ENCODE measurements at places on chromosomes 3 and 15. TPM values are rescaled to one million over a fixed set of nuclear protein-coding genes. Genes with fewer than 3 reads are reported as not detected.

- H3K27ac ChIP-seq: no peak overlapping the region
- no peak for DNase-seq
- H3K4me3 ChIP-seq: no peak overlapping the region
- no peaks in the 10 kb centered on the region for H3K36me3 ChIP-seq
- H3K4me1 ChIP-seq: no peaks in the 10 kb centered on the region
These were observed 6.5 kb upstream of the VILL start for GRCh38 chr3:37984051-37984450.

DNA sequence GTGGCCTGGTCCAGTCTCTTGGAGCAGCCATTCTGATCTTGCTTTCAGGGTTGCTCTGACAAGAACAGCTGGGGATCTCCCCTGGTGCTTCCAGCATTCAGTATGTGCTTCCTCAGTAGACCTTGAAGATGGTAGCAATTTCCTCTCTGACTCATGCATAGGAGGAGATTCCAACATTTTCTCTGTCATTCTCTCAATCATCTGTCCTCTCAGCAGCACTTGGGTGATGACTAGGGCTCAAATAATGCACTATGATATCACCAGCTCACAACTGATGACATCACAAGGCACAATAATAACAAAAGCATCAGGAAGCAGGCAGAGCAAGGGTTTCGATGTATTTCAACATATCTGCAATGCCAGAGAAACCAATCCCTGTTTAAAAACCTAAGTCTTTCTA lies 52.7 kb downstream of the NFKBIZ start:
- H3K27ac ChIP-seq: peak overlapping the region; percentile 91
- H3K36me3 ChIP-seq: peaks cover 12% of the 10 kb centered on the region
- peak overlapping the region; percentile 18 for H3K4me3 ChIP-seq
- peaks cover 45% of the 10 kb centered on the region for H3K4me1 ChIP-seq
- DNase-seq: peak; percentile 93
- H3K27me3 ChIP-seq: no peaks in the 10 kb centered on the region

- peaks cover 6% of the 10 kb centered on the region for H3K27me3 ChIP-seq
- 0 out of 2 replicates have a peak, but pooled peaks cover 6% of the 10 kb centered on the region for H3K36me3 ChIP-seq
- H3K4me3 ChIP-seq: no peak overlapping the region
- peaks cover 16% of the 10 kb centered on the region for H3K4me1 ChIP-seq
These were observed 32.8 kb downstream of the ZNF589 start for GRCh38 chr3:48273594-48274211.

DNA sequence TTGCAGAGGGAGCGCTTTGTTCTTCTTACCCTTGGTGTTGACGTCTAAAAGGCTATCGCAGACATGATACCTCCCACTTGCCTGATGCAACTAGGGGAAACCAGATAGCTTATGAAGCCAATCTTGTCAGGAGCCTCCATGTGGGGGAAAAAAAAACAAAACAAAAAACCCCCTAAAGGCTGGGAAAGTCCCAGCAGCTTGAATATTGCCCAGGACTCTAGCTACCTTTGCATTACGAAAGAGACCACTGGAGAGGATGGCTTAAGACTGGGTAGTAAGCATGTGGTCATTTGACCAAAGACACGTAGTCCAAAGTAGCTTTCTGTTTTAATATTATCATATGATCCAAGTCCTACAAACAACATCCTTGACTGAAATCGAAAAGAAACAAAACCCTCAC lies 120.7 kb upstream of the WNT5A start:
- peaks cover 17% of the 10 kb centered on the region for H3K27me3 ChIP-seq
- no peak overlapping the region for H3K4me3 ChIP-seq
- no peaks in the 10 kb centered on the region for H3K36me3 ChIP-seq
- H3K4me1 ChIP-seq: peaks cover 5% of the 10 kb centered on the region
- DNase-seq: no peak

DNA sequence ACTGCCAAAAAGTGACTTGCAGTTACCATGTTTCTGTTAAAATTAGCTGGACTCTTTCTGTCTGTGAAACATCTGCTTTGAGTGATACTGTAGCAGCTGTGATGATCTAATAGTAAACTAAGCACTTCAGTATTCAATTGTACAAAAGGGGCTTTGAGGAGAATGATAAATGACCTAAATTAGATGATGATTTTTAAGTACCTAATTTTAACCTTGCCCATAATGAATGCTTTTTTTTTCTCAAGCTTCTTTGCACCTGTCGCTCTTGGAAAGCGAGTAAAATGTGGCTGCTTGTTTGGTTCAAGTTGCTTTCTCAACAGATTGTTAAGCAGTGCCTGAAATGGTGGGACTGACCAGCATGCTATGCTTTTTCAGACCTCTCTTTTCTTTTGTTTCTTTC lies 752.3 kb downstream of the EPHA3 start:
- no peaks in the 10 kb centered on the region for H3K27me3 ChIP-seq
- DNase-seq: no peak
- no peak overlapping the region for H3K4me3 ChIP-seq
- no peaks in the 10 kb centered on the region for H3K4me1 ChIP-seq
- no peak overlapping the region for H3K27ac ChIP-seq

Gene PLSCR2
- not detected for total RNA-seq

- no peak overlapping the region for H3K4me3 ChIP-seq
- H3K27ac ChIP-seq: no peak overlapping the region
- H3K36me3 ChIP-seq: no peaks in the 10 kb centered on the region
- no peak for DNase-seq
These were observed 17.9 kb upstream of the NR2C2 start for GRCh38 chr3:14929310-14930074.

Gene SLC22A13
- total RNA-seq: 0.20 TPM

Gene SERPINI2
- not detected for total RNA-seq

DNA sequence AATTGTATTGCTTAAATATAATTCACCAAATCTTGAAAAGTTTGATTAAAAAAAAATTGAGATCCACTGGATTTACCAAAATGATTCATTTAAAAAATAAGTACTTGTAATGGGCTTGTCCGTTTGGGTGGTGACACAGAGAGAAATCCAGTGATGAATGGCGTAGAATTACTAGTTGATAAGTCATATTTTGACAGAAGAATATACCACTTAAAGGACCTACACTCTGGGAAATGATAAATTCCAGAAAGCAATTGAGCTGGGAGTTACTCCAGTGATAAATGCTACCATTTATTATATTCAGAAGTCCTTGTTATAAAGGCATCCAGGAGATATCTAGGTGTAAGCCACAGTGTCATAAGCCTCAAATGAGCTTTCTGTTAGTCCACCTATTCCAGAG lies 141.8 kb upstream of the CFAP20DC start:
- peaks cover 24% of the 10 kb centered on the region for H3K4me1 ChIP-seq
- no peak for DNase-seq
- no peaks in the 10 kb centered on the region for H3K36me3 ChIP-seq
- no peak overlapping the region for H3K27ac ChIP-seq

DNA sequence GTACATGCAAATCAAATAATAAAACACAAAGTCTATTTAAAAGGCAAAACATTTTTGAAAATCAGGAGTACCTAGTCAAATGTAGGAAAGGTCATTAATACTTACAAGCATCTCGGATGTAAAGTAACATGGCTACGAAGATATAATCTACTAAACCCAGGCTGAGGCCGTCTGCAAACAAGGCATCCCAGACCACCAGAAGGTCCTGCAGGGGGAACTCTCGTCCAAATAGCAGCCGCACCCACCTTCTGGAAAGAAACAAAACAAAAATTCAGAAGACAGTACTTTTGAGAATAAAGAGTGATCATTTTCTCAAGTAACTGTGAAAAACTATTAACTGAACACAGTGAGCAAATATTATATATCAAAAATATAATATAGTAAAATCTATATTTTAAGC lies 423.1 kb downstream of the PLCL2 start:
- no peaks in the 10 kb centered on the region for H3K36me3 ChIP-seq
- no peaks in the 10 kb centered on the region for H3K4me1 ChIP-seq
- H3K27ac ChIP-seq: no peak overlapping the region
- H3K4me3 ChIP-seq: no peak overlapping the region
